Temporal lobe (tissue), 4 donors: ENCODE measurements at places on chromosomes 16 and 17. TPM values are rescaled to one million over a fixed set of nuclear protein-coding genes. Genes with fewer than 3 reads are reported as not detected.

LYRM1 gene
- 35.4 TPM for total RNA-seq

CRYBA1 gene
- total RNA-seq, result not detected

ENPP7 gene
- total RNA-seq, result not detected

FSCN2 gene
- 3.4 TPM for total RNA-seq

ZFP1 gene
- 58.0 TPM for total RNA-seq

TMED6 gene
- total RNA-seq, result not detected

CTNS gene
- 12.8 TPM for total RNA-seq
